T-helper 2 cell treated with Interferon-gamma antibody and Interleukin-4, amounts not matched to agents 5 μg/mL and 100 μg/mL, for 36 hours (primary cell): ENCODE measurements at places on chromosomes 1 and 21.
A peak's percentile ranks its signal among the peaks of the same experiment; 100 is the strongest.

- no peak for DNase-seq
Measured at GRCh38 chr1:189021577-189021976, 1456.1 kb downstream of the BRINP3 start.

GRCh38 chr1:230745071-230745470 is 2.1 kb upstream of the CAPN9 start:
- no peak for DNase-seq

DNA sequence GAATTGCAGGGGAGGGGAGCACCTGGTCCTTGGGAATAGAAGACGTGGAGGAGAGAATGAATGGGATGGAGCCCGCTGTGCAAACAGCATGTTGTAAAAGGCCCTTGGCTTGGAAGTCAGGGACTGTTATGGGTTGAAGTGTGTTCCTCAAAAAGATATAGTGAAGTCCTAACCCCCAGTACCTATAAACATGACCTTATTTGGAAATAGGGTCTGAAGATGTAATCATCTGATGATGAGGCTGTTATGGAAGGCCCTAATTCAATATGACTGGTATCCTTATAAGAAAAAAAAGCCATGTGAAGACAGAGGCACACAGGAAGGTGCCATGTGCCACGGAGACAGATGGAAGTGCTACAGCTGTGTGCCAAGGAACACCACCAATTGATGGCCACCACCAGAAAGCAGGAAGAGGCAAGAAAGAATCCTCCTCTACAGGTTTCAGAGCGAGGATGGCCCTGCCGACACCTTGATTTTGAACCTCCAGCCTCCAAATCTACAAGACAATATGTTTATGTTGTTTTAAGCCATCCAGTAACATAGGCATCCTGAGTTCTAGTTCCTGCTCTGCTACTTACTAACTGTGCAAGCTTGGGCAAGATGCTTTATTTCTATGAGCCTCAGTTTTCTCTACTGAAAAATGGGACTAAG is 51.2 kb downstream of the LRRN2 start:
- DNase-seq: no peak

GRCh38 chr1:2469103-2469940 is 6.8 kb upstream of the PLCH2 start:
- DNase-seq: no peak

DNA sequence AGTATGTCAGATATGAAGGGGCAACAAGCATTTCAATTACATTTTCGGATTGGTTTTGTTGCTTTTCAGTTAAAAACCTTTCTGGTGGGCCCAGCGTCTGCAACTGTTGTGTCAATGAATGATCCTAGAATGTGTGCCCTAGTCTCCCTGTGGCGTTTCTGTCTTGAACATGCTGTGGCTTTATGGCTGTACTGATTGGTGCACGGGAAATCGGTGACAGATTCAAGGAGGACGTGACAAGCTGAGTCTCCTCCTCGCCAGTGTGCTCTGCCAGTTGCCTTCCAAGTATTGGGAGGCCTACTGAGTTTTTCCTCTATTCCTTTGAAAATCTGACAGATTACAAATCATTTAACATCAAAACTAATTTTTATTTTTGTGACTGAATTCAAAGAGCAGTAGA is 127.6 kb downstream of the ZP4 start:
- DNase-seq: no peak

GRCh38 chr1:206582971-206583706 is 29.1 kb downstream of the EIF2D start:
- peak; percentile 64 for DNase-seq

- DNase-seq: peak; percentile 45
Measured at GRCh38 chr1:166166698-166167571, at the start of gene FAM78B. Gene FAM78B (minus strand): TSS chr1:166167001. CDS start chr1:166166248, 753 bp downstream.

DNA sequence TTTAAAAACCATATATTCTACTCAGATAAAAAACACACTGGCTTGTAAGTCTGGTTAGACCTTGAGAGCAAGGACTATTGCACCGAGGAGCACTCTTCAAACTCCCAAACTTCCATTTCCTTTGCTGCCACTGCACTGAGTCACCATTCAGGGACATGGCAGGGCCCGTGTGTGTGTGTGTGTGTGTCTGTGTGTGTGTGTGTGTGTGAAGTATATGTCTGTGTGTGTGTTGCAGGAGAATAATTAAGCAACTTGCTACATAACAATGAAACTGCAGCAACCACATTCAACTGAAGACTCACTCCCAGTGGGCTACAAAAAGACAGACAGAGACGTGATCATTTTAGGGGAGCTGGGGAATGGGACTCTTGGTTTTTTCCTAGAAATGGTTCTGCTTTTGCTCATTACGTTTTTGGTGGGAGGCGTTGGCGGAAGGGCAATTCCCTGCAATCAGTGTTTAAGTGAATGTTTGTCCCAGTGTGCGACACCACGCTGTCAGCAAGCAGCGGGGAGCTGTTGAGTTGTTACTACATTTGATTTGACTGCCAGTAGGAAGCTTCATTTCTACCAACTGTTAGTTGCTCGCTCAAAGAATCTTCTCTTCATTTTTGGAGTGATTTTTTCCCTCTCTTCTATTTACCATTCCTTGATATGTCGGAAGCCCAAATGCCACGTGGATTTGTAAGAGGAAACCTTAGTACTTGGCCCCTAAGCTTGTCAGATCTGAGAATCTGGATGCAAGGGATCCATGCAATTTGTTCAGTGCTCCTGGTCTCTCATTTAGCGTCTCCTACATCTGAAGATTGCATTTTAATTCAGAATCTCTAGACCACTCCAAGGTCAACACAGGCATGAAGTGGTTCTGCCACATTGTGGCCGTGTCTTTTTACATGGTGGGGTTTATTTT is 36.1 kb downstream of the ESRRG start:
- DNase-seq: no peak
